ENCODE measurements at places on chromosomes 5 and 9. TPM values are rescaled to one million over a fixed set of nuclear protein-coding genes. Genes with fewer than 3 reads are reported as not detected.

The STPG3 gene
- total RNA-seq: not detected

The DOCK2 gene
- 11.1 TPM for total RNA-seq

The PAX5 gene
- total RNA-seq: not detected

The MOB3B gene
- 0.85 TPM for total RNA-seq

The PHF24 gene
- 0.48 TPM for total RNA-seq

The TIMD4 gene
- 0.72 TPM for total RNA-seq

The SPATA31D4 gene
- total RNA-seq: not detected

The PCDHB16 gene
- total RNA-seq: not detected

The ZNF354C gene
- 1.9 TPM for total RNA-seq

The CEL gene
- 0.48 TPM for total RNA-seq

The AP3S1 gene
- 103 TPM for total RNA-seq

The PRUNE2 gene
- under 0.01 TPM for total RNA-seq

The GFI1B gene
- not detected for total RNA-seq
